Activated CD4-positive, alpha-beta T cell treated with anti-CD3 and anti-CD28 coated beads for 24 hours (primary cell): ENCODE measurements at places on chromosomes 6 and 20.

DNA sequence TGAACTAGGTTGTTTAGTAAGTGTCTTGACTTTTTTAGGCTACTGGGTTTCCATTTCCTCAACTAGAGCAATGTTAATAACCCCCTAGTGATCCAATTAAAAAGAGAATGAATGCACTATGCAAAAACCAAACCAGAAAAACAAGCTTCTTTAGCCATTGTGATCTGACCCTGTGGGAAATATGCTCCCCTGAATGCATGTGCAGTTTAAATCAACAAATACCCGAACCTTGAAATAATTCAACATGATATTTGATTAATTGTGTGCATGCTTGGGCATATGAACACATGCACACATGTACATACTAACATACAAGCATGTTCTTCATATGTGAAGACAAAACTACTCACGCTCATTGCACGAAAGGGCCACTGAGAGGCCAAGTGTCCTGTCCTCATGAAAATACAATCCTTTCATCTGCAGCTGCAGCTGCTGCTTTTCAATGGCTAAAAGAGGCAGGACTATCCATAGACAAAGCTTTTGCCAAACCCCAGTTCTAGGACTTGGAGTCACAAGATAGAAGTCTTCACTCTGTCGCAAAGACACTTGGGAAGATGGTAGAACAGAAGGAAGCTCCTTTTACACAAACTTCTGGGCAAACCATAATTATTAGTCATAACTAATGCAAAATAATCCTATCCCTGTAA, 207.1 kb upstream of the POU3F2 start:
- no peak for DNase-seq

- DNase-seq: no peak
These were observed 169.4 kb downstream of the NRN1 start for GRCh38 chr6:5837323-5837722.

GRCh38 chr6:105178110-105178509, 1.7 kb downstream of the POPDC3 start:
- DNase-seq: no peak

DNA sequence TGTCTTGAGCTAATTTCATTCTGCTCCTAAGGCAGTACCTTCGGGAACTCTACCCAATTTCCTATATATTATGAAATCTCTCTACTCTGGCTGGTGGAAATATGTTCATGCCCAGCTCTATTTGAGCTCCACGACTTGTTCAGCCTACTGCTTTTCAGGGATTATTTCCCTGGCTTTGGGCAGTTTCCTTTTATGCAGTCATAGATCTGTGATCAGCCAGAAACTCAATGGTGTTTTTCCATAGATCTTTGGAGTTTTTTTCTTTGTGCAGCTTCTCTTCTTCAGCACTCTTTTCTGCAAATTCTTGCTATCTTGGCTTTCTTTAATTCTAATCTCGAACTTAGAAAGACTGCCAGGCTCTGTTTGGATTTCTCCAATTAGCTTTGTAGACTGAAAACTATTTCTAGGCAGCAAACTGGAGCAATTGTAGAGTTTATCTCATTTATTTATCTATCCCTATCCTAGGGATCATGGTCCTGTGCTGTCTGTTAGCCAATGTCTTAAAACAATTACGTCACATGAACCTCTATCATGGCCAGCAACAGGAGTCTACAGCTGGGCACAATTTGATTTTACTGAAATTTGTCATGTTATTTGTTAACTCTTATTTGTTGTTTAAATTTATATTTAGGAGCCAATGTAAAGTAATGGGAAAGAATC, 328.4 kb downstream of the BCKDHB start:
- no peak for DNase-seq

DNA sequence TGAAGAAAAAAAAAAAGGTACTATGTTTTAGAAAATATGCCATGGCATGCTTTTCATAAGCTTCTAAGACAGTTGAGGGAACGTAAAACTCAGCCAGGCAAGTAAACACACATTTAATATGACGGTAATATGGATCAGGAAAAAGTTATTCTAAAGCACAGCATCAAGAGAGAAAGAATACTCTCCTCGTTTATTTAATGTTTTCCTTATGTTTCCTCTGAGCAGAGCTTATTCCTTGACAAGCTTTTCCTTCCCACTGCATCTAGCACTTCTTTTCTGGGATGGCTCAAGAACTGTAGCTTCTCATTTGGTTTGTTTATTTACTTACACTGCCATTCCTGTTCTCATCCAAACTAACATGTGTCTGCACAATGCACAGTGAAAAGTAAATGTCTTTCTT, 2.7 kb upstream of the RSPO3 start:
- DNase-seq: no peak

GRCh38 chr20:53677447-53678314, 84.0 kb upstream of the ZNF217 start:
- no peak for DNase-seq

- DNase-seq: no peak
These were observed at the start of gene LIME1 for GRCh38 chr20:63735859-63736718. TSS of gene LIME1 (plus strand) at chr20:63736664. CDS start at chr20:63737550, 886 bp downstream.

DNA sequence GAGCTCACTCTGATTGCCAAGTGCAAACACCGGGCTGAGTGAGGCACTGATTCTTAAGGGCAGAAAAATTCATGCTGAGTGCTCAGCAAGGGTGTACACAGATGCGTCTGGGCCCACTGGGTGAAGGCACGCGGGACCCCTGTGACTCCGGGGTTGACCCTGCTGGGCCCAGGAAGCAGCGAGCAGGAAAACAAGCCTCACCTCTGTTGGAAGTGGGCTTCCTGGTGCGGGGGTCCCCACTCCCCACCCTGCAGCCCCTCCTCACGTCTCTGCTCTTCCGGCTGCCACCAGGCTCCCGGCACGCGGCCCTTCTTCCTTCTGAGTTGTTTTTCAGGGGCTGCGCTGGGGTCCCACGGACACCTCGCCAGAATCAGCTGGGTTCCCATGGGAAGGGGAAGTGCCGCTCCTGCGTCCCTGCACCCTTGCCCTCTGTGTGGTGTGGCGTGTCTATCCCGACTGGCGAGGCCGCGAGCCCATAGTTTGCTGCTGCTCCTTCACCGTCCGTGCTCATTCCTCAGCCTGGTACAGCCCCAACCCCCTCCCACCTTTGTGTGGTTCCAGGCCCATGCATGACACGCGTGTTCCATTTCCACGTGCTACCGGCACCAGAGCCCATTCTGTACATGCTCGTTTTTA, 80.6 kb upstream of the BHLHE23 start:
- no peak for DNase-seq

DNA sequence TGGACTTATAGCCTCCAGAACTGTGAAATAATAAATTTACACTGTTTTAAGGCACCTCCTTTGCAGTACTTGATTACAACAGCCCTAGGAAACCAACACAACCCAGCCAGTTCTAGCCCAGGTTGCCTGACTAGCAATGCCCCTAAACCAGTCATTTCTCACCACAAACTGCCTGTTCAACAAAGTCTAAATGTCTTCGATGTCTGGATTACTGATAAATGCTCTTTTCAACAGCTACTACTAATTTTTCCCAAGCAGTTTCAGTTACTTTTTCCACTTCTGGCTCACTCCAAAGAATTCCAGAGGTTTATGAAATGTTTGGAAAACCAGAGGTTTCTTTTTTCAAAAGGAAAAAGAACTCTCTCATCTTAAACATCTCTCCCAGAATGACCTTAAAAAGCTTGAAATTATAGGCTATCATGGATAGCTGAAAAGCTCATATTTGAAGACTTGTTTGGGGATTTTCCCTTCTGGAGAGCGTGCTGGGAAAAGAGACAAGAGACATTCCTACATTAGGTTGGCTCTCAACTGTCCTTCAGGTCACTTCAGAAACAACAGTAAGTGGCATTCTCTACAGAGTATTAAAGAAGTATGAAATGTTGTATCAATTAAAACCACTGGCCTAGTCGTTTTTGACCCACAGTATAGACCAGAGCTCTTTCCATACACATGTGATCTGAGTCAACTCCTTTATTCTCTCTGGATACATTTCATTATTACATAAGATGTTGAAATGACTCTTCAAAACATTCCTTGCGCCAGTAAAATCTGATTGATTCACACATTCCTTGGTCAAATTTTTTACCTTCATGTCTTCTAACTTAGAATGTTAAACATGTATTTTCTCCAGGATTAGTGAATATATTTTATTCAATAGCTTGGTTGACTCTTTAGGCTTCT, 265.9 kb downstream of the COL12A1 start:
- no peak for DNase-seq

- peak; percentile 49 for DNase-seq
These were observed 31.4 kb downstream of the HIVEP2 start for GRCh38 chr6:142913511-142914047.

DNA sequence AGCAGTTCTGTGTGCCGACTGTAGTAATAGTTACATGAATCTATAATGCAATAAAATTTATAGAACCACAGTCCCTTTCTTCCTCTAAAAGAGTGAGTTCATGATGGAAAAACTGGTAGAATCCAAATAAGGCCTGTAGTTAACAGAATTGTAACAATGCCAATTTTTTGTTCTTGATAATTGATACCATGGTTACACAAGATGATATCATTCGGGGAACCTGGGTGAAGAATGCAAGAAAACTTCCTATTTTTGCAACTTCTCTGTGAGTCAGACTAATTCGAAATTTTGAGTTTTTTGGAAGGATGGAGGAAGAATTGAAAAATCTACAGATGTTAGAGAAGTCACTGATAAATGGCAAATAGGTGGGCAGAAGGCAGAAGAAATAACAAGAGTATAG, 381.8 kb downstream of the CDKAL1 start:
- no peak for DNase-seq

DNA sequence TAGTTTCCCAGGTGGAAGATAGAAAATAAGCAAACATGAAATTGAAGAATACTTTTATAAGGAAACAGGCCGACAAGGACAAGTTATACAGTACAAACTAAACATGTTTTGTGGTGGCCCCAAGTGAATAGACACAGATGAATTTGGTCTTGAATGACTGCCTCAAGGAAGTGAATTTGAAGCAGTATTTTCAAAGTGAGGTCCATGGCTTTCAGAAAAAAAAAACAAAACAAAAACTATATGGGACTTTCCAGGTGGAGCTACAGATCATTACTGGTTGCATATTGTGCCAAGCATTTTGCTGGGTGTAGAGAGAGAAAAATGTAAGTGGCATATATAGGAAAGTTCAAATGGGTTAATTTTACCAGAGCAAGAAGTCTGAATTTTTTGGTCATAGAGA, 68.8 kb downstream of the CYB5R4 start:
- no peak for DNase-seq

- no peak for DNase-seq
These were observed 508.0 kb downstream of the QKI start for GRCh38 chr6:163922562-163922961.

DNA sequence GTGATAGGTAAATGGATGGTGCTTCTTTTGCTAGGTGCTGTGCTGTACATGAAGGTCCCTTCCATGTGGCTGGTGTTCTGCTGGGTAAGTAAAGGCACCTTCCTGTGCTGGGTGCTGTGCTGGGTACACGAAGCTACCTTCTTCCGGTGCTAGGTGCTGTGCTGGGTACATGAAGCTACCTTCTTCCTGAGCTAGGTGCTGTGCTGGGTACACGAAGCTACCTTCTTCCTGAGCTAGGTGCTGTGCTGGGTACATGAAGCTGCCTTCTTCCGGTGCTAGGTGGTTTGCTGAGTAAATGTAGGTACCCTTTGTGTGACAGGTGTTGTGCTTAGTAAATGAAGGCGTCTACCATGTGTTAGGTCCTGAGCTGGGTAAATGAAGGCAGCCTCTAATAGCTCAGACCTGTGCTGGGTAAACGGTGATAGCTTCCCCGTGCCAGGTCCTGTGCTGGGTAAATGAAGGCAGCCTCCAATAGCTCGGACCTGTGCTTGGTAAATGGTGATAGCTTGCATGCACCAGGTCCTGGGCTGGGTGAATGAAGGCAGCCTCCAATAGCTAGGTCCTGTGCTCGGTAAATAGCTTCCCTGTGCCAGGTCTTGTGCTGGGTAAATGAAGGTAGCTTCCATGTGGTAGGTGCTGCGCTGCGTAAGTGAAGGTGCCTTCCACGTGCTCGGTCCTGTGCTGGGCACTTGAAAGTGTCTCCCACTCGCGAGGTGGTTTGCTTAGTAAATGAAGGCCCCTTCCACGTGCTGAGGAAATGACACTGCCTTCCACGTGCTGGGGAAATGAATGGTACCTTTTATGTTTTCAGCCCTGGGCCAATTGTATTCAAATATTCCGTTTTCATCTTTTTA, 115.5 kb downstream of the ERMARD start:
- DNase-seq: no peak

GRCh38 chr20:32636283-32636682, 37.5 kb downstream of the C20orf203 start:
- DNase-seq: no peak

DNA sequence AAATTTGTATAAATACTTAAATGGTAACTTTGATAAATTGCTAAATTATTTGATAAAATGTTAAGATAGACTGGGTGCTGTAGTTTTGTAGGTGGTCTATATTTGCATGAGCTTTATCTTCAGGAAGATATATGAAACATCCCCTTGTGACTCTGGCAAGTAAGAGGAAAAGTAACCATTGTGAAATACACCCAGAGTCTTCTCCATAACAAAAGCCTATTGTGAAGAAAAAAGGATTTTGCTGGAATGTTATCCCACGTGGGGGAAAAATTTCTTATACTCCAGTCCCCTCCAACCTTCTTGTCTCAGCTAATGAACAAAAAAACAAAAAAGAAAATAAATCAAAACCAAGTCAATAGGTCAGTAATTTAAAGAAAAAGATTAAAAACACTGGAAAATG, 600.7 kb downstream of the HDGFL1 start:
- no peak for DNase-seq

DNA sequence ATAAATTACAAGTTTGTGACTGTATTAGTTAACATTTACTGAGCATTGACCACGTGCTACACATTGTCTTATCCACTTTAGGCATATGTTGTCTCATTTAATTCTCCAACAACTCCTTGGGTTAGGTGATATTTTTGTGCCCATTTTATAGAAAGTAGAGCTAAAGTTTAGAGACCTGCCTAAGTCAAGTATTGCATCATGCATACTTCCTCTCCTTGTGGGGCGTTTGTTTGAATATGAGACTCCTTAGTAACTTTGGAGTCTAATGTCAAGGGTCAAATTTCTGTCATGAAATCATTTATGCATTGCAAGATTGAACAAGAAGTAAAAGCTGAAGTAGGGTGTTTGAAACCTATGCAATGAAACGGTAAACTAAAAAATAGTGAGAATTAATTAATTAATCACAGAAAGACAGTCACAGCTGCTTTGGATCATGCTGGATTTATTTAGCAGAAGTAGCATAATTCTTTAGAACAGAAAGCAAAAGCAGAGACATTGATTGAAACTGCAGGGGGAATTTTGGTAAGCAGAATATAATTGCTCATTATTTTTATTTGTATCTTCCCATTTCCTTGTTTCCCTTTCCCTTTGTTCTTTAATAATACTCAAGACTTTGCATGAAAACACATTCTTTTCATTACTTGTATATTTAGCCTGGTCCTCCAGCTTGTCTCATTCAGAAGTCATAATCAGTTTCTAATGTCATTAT, 1374.4 kb upstream of the GJE1 start:
- no peak for DNase-seq

- DNase-seq: no peak
These were observed 18.8 kb upstream of the SIRPA start for GRCh38 chr20:1876217-1876921.

DNA sequence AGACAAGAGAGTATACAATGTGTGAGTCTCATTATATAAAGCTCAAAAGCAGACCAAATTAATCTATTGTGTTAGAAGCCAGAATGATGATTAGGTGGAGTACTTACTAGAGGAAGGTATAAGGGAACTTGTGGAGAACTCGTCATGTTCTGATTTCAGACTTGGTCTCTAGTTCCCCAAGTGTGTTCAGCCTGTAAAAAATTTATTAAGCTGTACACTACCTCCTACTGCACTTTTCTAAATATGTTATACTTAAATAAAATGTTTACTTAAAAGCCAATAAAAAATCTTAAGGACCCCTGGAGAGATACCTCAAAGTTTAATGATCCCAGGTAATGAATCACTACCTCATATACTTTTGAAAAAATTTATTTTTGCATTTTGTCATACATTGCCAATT, 130.4 kb upstream of the PLCB4 start:
- no peak for DNase-seq
